SW480 (cell line): ENCODE measurements at places on chromosomes 3 and 15.

DNA sequence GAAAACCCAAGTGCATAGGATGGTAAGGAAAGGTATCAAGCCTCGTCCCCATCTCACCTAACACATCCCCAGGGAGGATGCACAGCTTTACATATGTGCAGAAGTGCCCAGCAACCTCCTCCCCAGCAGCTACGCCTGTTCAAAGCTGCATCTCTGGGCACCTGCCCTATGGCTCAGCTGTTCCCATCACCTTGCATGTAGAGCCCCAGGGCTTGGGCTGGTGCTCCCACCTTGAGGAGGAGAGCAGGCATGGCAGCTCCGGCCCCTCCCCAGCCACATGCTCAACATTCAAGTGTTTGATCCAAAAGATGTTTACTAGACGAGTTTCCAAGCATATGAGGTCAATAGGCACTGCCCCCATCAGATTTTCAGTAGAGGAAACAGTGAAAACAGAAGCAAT is 173.5 kb downstream of the ATP10A start:
- DNase-seq, result no peak

DNA sequence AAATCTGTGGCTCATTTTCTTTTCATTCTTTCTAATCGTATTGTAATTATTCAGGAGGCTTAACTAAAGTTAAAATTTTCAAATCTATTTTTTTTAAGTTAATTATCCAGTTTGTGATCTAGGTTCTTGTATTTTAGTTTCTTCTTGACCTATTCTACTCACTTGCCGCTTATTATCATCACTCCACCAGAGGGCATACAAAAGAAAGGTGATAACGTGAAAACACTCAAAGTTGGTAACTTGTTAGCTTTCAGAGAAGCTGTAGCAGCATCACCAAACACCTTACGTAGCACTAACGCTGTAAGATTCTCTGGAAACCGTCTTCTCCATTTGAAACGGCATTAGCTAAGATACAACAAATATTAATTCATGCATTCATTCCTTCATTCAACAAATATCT is 4.8 kb downstream of the GNB4 start:
- peak; percentile 31 for DNase-seq

- DNase-seq, result no peak
Measured at GRCh38 chr15:57344282-57344681, 32.0 kb upstream of the CGNL1 start.

GRCh38 chr3:2697589-2697988 is 412.6 kb downstream of the IL5RA start:
- no peak for DNase-seq
